ENCODE measurements at places on chromosomes 2 and 18. TPM values are rescaled to one million over a fixed set of nuclear protein-coding genes. Genes with fewer than 3 reads are reported as not detected.

- DNase-seq: peak; percentile 40
Measured at GRCh38 chr2:210224941-210225672, at the start of gene ACADL. Gene ACADL (minus strand): TSS chr2:210225447. CDS start chr2:210225263, 184 bp downstream.

- DNase-seq: no peak
Measured at GRCh38 chr2:47079515-47080412, 75.3 kb downstream of the STPG4 start.

The WDPCP gene
- 9.1 TPM for total RNA-seq

GRCh38 chr18:25056429-25056828, 295.5 kb downstream of the ZNF521 start:
- no peak for DNase-seq

The ANTXR1 gene
- 61.1 TPM for total RNA-seq

GRCh38 chr2:182098648-182099047, 113.0 kb downstream of the PPP1R1C start:
- DNase-seq: no peak

- no peak for DNase-seq
Measured at GRCh38 chr2:65369980-65370379, 62.4 kb downstream of the SPRED2 start.

The CENPA gene
- 34.5 TPM for total RNA-seq

- DNase-seq: no peak
Measured at GRCh38 chr2:134357814-134358213, 103.9 kb downstream of the MGAT5 start.

GRCh38 chr18:80041424-80041823, 7.2 kb downstream of the RBFA start:
- DNase-seq: no peak

GRCh38 chr2:64467096-64467843, 13.3 kb downstream of the LGALSL start:
- DNase-seq: no peak

The ATP8B1 gene
- 0.05 TPM for total RNA-seq

DNA sequence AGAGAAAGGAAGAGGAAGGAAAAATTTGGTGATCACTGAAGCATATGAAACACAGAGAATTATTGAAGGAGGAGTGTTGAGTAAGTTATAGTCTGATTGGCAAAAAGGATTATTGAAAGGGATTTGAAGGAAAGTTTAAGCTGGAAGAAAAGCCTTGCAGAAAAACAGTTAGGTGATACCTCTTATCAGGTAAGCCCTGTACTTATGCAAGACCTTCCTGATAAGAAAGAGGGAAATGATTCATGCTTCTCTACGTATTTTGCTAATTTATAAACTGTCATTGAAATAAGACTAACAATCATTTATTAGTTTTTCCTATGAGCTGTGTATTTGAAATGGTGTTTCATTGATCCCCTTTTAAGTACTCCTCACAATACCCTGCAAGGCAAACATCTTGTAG, 793.9 kb upstream of the NRXN1 start:
- DNase-seq: no peak

Measured in neural crest cell (in vitro differentiated cells).